Right hindlimb (tissue), 1 donor: ENCODE measurements at places on chromosomes 13 and 19.

DNA sequence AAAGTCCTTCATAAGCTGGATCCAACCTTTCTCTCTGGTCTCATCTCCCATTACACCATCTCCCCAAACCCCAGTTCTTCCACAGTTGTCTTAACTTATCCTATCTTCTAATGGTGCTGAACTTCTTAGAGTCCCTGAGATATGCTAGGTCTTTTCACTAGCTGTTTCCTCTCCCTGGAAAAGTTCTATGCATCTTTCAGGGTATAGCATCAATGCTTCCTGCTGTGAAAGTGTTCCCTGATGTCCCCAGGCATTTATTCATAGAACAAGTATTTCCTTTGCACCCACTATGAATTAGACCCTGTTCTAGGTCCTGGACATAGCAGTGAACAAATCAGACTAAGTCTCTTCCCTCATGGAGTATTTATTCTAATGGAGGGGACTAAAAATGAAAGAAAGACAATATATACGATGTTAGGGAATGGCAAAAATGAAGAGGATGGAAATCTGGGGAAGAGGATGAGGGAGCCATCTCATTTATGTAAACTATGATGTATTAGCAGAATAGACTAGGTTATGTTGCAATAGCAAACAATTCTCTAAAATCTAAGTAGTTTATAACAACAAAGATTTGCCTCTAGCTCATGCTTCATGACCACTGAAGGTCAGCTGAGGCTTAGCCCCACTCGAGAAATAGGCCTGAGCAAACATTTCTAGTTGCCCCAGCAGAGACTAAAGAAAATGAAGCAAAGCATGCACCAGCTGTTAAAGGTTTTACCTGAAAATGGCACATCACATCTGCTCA, 120.0 kb downstream of the CYSLTR2 start:
- no peak for DNase-seq

- no peak for DNase-seq
Measured at GRCh38 chr13:47841151-47841550, 159.9 kb downstream of the SUCLA2 start.

- no peak for DNase-seq
Measured at GRCh38 chr19:31268751-31269383, 80.4 kb downstream of the TSHZ3 start.

- DNase-seq, result no peak
Measured at GRCh38 chr13:97978651-97979050, 25.2 kb downstream of the IPO5 start.

DNA sequence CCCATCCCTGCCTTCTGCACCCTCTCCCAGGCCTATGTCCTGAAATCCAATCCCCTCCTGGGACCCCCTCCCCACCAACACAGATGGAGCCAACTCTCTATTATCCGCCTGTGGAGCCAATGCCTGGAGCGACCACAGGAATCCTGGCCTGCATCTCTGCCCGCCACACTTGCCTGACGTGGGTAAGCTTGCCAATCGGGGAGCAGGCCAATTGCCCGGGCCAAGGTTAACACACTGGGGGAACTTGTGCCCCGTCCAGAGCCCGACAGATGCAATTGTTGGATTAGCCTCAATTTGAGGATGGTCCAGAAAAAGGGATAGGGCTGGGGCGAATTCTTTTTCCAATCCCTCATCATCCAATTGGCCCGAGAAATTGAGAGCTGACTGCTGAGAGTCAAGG, 5.9 kb downstream of the WIZ start:
- peak; percentile 66 for DNase-seq

- no peak for DNase-seq
Measured at GRCh38 chr13:108268466-108269112, 929 bp upstream of the TNFSF13B start.

- peak; percentile 94 for DNase-seq
Measured at GRCh38 chr19:40279120-40279551, 6.0 kb downstream of the AKT2 start.

GRCh38 chr19:12825254-12826131, 8.9 kb downstream of the RTBDN start:
- no peak for DNase-seq

DNA sequence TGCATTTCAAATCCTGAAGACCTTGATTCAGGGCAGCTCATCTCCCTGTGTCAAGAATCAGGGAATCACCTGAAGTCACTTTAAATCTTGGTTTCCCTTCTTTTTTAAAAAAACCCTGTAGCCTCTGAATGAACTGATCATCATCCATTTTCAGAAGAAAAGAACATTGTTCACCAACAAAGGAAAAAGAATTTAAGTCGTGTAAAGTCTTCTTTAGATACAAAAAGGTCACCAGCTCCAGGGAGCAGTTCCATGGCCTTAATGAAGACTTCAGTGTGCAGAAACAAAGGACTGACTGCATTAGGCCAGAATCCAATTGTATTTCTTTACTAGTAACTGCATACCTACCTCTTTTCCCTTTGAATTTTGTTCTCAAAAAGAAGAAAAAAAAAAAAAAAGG, 245.0 kb downstream of the ABCC4 start:
- DNase-seq, result no peak

GRCh38 chr19:14160017-14160703, 23.8 kb upstream of the ASF1B start:
- no peak for DNase-seq

DNA sequence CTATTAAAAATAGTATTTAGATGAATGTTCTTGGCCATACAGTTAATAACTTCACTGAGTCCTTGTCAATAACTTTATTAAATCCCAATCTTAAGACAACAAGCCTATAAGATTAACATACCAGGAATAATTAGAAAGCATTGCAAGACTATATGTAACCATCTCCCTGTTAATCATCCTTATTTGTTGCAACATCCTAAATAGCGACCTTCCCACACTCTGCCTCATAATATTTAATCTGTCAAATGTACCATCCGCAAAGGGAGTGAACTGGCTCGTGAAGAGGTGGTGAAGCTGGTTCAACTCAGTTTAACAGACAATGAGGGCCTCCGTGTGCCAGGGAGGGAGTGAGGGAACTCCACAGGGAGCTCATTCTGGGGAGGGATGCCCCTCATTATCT, 33.9 kb downstream of the KL start:
- DNase-seq, result no peak
